ENCODE measurements at places on chromosomes 12 and 14. TPM values are rescaled to one million over a fixed set of nuclear protein-coding genes. Genes with fewer than 3 reads are reported as not detected.

Gene OR6C2
- total RNA-seq: not detected

Gene DLK1
- not detected for total RNA-seq

Gene SMIM41
- total RNA-seq: not detected

Gene TMEM30B
- 1.0 TPM for total RNA-seq

Gene TMEM229B
- total RNA-seq: 49.9 TPM

Gene IQSEC3
- total RNA-seq: 4.4 TPM

GRCh38 chr12:23686095-23686494 lies 263.4 kb downstream of the SOX5 start:
- no peaks in the 10 kb centered on the region for H3K4me1 ChIP-seq
- H3K27me3 ChIP-seq: no peaks in the 10 kb centered on the region
- no peaks in the 10 kb centered on the region for H3K36me3 ChIP-seq

- no peak overlapping the region for H3K27ac ChIP-seq
- no peak overlapping the region for H3K4me3 ChIP-seq
- DNase-seq: no peak
- no peaks in the 10 kb centered on the region for H3K4me1 ChIP-seq
- no peaks in the 10 kb centered on the region for H3K36me3 ChIP-seq
Measured at GRCh38 chr12:109670731-109671130, 42.9 kb upstream of the FAM222A start.

DNA sequence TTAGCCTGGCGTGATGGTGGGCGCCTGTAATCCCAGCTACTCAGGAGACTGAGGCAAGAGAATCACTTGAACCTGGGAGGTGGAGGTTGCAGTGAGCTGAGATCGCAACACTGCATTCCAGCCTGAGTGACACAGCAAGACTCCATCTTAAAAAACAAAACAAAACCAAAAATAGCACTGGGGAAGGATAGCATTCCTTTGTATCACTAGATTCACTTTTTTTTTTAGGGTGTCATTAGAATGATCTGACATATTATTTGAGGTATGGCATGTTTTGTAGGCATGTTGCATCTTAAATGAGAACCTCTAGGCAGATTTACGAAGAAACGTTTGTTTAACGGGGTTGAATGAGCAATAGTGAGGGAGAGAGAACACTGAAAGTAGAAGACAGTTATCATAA lies 16.8 kb upstream of the FAR2 start:
- no peak for DNase-seq
- no peaks in the 10 kb centered on the region for H3K4me1 ChIP-seq
- no peaks in the 10 kb centered on the region for H3K27me3 ChIP-seq
- no peak overlapping the region for H3K4me3 ChIP-seq

- H3K27me3 ChIP-seq: no peaks in the 10 kb centered on the region
- H3K36me3 ChIP-seq: no peaks in the 10 kb centered on the region
- H3K4me3 ChIP-seq: no peak overlapping the region
- no peak for DNase-seq
Measured at GRCh38 chr14:93901813-93902212, 25.3 kb upstream of the FAM181A start.

- no peak for DNase-seq
- no peaks in the 10 kb centered on the region for H3K36me3 ChIP-seq
- no peak overlapping the region for H3K27ac ChIP-seq
- H3K4me1 ChIP-seq: no peaks in the 10 kb centered on the region
- H3K4me3 ChIP-seq: no peak overlapping the region
Measured at GRCh38 chr12:9221483-9221882, 13.3 kb upstream of the PZP start.

DNA sequence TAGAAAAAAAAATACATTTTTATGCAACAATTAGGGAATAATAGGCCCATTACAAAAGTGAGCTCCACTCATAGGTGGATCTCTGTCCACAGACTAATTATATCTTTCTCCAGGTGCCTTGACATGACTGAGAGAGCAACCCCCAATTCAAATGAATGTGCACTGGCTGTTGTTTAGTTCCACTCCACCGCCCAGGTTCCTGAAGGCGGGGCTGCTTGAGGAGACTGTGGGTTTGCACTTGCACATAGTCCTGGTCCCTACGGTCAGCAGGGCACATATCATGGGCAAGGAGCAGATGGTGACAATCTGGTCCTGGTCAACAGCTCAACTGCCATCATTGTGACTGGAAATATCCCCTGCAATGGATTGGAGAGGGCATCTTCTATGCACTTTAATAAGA lies 195.6 kb upstream of the PWP1 start:
- no peaks in the 10 kb centered on the region for H3K36me3 ChIP-seq
- DNase-seq: no peak
- no peak overlapping the region for H3K27ac ChIP-seq
- H3K27me3 ChIP-seq: no peaks in the 10 kb centered on the region

GRCh38 chr12:104057771-104058197 lies 6.5 kb upstream of the HCFC2 start:
- no peak for DNase-seq
- H3K4me3 ChIP-seq: no peak overlapping the region
- H3K27me3 ChIP-seq: no peaks in the 10 kb centered on the region
- H3K36me3 ChIP-seq: no peaks in the 10 kb centered on the region
- H3K27ac ChIP-seq: no peak overlapping the region
- no peaks in the 10 kb centered on the region for H3K4me1 ChIP-seq

DNA sequence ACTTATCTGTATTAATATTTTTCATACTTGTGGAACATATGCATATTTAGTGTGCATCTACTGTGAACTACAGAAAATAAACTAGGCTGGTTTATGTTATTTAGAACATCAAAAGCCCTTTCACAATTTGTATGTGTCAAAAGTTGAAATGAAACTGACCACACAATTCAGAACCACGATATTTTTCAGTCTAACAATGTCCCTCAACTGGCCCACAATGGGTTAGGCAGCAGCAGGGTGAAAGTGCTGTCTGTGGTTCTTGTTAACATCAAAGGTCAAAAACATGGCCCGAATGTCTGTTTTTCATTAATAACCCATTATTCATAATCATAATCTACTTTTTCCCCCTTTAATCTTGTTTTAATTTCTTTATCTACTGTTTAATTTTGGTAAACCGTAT lies 559.9 kb upstream of the ATP2B1 start:
- no peaks in the 10 kb centered on the region for H3K36me3 ChIP-seq
- no peak for DNase-seq
- no peak overlapping the region for H3K4me3 ChIP-seq
- no peak overlapping the region for H3K27ac ChIP-seq
- no peaks in the 10 kb centered on the region for H3K27me3 ChIP-seq
- no peaks in the 10 kb centered on the region for H3K4me1 ChIP-seq

DNA sequence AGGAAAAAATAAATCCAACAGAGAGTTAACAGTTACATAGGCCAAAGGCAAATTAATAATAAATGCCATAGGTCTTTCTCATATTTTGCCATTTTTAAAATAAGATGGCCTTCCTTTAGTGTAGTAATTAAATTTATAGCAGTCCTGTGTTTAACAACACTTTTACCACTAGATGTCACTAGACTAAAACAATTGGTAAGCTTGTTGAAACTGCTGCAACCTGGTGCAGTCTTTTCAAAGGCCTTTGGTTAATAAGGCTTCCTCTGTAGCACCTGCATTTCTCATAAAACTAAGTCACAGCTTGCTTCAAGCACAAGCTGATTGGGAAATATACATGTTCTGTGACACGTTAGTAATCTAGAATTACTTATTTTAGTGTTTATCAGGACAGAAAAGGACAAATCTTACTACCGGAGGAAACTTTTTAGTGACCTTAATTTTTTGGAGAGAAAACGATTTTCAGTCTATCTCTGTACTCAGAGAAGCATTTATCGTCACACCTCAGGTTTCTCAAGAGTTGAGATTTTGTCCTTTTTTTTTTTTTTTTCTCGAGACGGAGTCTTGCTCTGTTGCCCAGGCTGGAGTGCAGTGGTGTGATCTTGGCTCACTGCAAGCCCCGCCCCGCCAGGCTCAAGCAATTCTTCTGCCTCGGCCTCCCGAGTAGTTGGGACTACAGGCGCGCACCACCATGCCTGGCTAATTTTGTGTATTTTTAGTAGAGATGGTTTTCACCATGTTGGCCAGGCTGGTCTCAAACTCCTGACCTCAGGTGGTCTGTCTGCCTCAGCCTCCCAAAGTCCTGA lies 20.0 kb downstream of the BORCS5 start:
- H3K4me3 ChIP-seq: no peak overlapping the region
- no peak overlapping the region for H3K27ac ChIP-seq
- no peaks in the 10 kb centered on the region for H3K27me3 ChIP-seq
- DNase-seq: peak; percentile 84
- peaks cover 7% of the 10 kb centered on the region for H3K36me3 ChIP-seq

DNA sequence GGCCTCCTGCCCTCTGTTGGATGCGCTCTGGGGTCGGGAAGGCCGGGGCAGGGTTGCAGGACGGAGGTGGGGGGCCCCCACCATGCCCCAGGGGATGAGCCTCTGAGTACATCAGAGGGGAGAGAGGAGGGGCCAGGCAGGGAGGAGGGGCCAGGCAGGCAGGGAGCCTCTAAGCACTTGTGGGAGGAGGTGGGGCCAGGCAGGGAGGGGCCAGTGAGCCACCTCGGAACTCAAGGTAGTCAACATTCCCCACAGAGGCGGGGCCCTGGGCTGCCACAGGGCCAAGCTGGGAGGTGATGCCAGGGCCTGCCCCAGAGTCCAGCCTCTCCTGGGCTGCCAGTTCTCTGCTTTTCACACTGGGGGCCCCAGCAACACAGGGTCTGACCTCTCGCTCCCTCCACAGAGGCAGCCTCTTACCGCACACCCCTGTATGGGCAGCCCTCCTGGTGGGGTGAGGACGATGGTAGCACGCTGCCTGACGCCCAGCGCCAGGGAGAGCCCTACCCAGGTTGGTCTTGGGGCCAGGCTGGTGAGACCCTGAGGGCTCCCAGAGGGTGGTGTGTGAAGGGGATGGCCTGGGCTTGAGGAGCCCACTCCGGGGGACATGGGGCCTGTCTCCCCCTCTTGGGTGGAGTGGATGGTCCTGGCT lies 17.4 kb downstream of the CEP170B start:
- H3K27ac ChIP-seq: no peak overlapping the region
- H3K4me3 ChIP-seq: no peak overlapping the region
- no peaks in the 10 kb centered on the region for H3K36me3 ChIP-seq
- DNase-seq: no peak
- H3K4me1 ChIP-seq: no peaks in the 10 kb centered on the region

DNA sequence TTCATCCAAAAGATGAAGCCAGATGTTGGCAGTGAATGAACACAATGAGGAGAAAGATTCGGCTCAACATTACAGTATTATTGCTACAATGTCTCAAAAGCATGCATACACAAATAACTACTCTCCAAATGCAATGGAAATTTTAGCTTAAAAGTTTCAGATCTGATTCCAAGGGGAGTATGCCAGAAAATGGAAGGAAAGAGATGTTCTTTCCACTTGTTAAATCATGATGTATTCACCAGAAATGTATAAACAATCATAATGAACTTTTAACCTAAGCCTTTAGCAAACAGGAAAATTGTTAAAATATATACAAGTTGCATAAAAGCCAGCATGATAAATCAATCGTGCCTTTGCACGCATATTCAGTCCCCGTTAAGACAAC lies 62.1 kb downstream of the SH2B3 start:
- DNase-seq: no peak
- no peak overlapping the region for H3K27ac ChIP-seq
- H3K4me3 ChIP-seq: no peak overlapping the region
- H3K36me3 ChIP-seq: peaks cover 30% of the 10 kb centered on the region
- no peaks in the 10 kb centered on the region for H3K27me3 ChIP-seq

- DNase-seq: no peak
- peak overlapping the region; percentile 56 for H3K4me3 ChIP-seq
- H3K27ac ChIP-seq: peak overlapping the region; percentile 70
- peaks cover 64% of the 10 kb centered on the region for H3K4me1 ChIP-seq
Measured at GRCh38 chr12:124915239-124916236, 1.1 kb upstream of the UBC start.

Data from natural killer cell (primary cell).